Right lung (tissue), 10 donors: ENCODE measurements at places on chromosomes 13 and 19.

- DNase-seq = no peak
These were observed 1353.3 kb downstream of the UQCRFS1 start for GRCh38 chr19:27859689-27860088.

DNA sequence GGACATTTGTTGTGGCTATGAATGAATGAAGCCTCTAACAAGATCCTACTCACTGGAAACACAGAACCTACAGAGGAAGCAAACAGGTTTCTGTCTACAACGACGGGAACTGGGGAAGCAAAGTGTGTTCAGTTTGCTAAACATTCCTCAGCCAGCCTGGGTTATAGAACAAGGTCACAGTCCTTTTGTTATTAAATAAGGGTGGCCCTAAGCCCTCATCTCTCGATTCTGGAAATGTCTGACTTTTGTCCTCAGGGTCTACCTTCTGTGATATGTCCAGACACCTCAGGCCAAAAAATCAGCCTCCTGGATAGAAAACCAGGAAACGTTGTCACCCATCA is 64.6 kb upstream of the ARHGEF7 start:
- no peak for DNase-seq

- DNase-seq = no peak
These were observed 4.2 kb downstream of the ADPRHL1 start for GRCh38 chr13:113448885-113449692.

- no peak for DNase-seq
These were observed 55.7 kb downstream of the MAP4K1 start for GRCh38 chr19:38562096-38562495.

DNA sequence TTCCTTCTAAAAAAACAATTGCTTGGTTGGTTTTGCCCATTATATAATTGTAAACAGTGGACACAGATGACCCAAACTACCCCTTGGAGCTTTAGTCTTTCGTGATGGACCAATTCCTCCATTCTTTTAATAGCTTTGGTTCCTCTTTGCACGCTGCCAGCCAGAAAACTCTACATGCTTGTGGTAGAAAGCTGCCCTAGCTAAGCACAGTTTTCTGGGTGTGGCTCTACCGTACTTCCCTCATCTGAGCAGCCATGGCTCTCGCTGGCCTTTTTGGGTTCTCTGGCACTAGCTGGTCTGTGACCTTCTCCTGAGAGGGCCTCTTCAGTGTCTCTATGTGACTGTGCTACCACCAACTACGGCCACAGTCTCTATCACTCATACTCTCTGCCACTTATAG is 29.9 kb upstream of the CEBPA start:
- no peak for DNase-seq

GRCh38 chr13:95279016-95279415 is 22.2 kb downstream of the ABCC4 start:
- no peak for DNase-seq
